ENCODE measurements at places on chromosomes 7 and 10.

DNA sequence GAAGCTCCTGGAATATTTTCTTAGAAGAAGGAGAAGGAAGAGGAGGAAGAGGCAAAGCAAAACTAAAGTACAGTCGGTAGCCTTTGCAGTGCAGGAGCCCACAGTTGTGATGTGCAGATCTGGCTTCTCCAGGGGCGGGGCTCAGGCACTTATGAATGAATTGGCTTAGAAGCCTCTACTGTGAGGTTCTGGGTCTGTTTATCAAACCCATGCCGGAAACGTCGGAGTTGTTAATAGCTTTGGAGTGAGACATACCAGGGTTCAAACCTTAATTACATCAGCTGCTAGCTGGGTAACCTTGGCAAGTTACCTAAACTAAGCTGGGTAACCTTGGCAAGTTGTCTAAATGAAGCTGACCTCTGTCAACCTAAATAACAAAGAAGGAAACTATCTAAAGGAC is 89.3 kb upstream of the PITRM1 start:
- no peak for DNase-seq

DNA sequence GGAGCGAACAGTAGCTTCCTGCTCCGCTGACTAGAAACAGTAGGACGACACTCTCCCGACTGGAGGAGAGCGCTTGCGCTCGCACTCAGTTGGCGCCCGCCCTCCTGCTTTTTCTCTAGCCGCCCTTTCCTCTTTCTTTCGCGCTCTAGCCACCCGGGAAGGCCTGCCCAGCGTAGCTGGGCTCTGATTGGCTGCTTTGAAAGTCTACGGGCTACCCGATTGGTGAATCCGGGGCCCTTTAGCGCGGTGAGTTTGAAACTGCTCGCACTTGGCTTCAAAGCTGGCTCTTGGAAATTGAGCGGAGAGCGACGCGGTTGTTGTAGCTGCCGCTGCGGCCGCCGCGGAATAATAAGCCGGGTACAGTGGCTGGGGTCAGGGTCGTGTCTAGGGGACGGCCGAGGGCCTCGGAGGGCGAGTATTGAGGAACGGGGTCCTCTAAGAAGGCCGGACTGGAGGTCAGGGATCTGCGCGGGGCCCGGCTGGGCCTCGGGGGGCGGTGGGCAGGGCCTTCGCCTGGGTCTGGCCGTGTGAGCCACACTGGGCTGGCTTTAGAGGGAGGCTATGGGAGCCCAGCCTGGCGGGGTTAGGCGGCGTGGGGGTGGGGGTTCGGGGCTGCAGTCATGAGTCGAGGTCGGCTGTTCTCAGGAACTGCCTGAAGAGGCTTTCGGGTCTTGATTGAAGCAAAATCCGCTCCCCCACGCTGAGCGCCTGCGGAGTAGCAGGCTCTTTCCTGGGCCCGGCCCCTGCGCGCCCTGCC is at the start of gene CDK1:
Gene CDK1 (plus strand): TSS at position 265 of the 757 bp plus-strand sequence. CDS start 1,688 bp downstream, outside the sequence.
- DNase-seq, result peak; percentile 94

- no peak for DNase-seq
These were observed 219.5 kb upstream of the HPS1 start for GRCh38 chr10:98666276-98666675.

DNA sequence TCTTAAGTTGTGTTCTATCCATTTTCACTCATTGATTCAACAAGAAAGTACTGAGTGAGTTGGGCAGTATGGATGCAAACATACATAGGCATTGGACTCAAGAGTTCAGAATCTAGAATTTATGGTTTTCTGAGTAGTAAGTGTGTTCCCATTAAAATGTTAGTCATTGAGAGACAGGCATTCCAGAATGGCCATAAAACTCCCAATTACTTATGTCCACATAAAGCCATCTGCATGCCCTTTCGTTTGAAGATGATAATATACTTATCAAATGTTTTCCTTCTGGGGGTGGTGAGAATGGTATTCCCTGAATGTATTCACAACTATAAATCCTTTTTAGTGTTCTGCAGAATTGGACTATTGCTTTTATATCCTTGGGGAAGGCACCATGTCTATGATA is 131.6 kb downstream of the CD36 start:
- DNase-seq, result peak; percentile 42

GRCh38 chr7:47852330-47853245 is 95.7 kb downstream of the PKD1L1 start:
- DNase-seq, result no peak

GRCh38 chr10:14244147-14244546 is 86.6 kb downstream of the FRMD4A start:
- DNase-seq, result no peak

DNA sequence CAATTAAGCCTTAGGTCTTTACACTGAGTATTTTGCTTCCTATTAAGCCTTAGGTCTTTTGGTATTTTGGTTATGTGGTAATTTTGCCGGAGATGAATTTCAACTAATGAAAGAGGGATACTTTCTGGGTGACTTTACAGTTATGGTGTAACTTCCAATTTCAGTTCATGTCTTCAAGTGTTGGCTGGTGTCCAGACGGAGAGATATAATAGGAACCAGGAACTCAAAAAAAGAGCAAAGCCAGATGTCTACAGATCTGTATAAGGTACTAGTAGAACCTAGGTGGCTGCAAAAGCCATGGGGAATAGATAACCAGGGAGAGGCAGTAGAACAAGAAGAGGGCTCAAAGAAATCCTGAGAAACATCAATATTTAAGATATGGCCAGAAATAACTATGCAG is 12.3 kb downstream of the ERCC6 start:
- no peak for DNase-seq

DNA sequence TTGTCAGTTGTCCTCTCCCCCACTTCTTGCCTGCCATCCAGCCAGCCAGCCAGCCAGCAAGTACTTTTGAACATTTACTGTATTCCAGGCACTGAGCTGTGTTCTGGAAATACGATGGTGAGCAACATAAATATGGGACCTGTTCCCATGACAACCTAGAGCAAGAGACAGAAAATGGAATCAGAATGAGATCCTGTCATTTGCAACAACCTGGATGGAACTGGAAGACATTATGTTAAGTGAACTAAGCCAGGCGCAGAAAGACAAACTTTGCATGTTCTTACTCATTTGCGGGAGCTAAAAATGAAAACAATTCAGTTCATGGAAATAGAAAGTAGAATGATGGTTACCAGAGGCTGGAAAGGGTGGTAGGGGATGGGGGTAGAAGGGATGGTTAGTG is 140.7 kb downstream of the ICA1 start:
- DNase-seq, result no peak
